Endothelial cell of coronary artery (primary cell): ENCODE measurements at places on chromosomes 13 and 19. TPM values are rescaled to one million over a fixed set of nuclear protein-coding genes. Genes with fewer than 3 reads are reported as not detected.

The ONECUT3 gene
- not detected in 2 replicates for total RNA-seq

The MBD3L3 gene
- total RNA-seq, result not detected in 2 replicates

The PCP2 gene
- not detected in 2 replicates for total RNA-seq

The NBEA gene
- 4.6 and 5.0 TPM in 2 replicates for total RNA-seq

The MAB21L1 gene
- not detected in 2 replicates for total RNA-seq

The RPS16 gene
- 106 and 208 TPM in 2 replicates for total RNA-seq

The ETV2 gene
- total RNA-seq, result 0.09 and 0.18 TPM in 2 replicates

The F2RL3 gene
- 3.1 and 5.6 TPM in 2 replicates for total RNA-seq

The PRR19 gene
- total RNA-seq, result 0.09 and 0.27 TPM in 2 replicates

The ZNF506 gene
- 0.45 and 7.1 TPM in 2 replicates for total RNA-seq

The TRMT1 gene
- total RNA-seq, result 33.3 and 38.7 TPM in 2 replicates

The ZNF610 gene
- total RNA-seq, result 1.4 and 2.1 TPM in 2 replicates

The ZNF296 gene
- 0.09 TPM in 2 replicates for total RNA-seq

The ZNF112 gene
- total RNA-seq, result 6.1 and 10.1 TPM in 2 replicates

The KCNK6 gene
- 4.0 and 7.2 TPM in 2 replicates for total RNA-seq

The ADAMTSL5 gene
- 0.18 and 1.1 TPM in 2 replicates for total RNA-seq

The HCN2 gene
- 0.63 and 2.9 TPM in 2 replicates for total RNA-seq

The IL27RA gene
- 5.9 and 8.5 TPM in 2 replicates for total RNA-seq

The GPR32 gene
- not detected in 2 replicates for total RNA-seq

The ELSPBP1 gene
- not detected in 2 replicates for total RNA-seq

The MCEMP1 gene
- total RNA-seq, result not detected in 2 replicates

The FGF22 gene
- 0.09 TPM in 1 of 2 replicates, not detected in the other for total RNA-seq

The ARL11 gene
- total RNA-seq, result 0.09 TPM in 2 replicates

The DAND5 gene
- 0.09 TPM in 1 of 2 replicates, not detected in the other for total RNA-seq

The ZNF208 gene
- total RNA-seq, result 0.38 TPM in 1 of 2 replicates, not detected in the other

The CNN1 gene
- total RNA-seq, result 2.0 and 6.9 TPM in 2 replicates

The EXOC3L2 gene
- 0.66 and 2.1 TPM in 2 replicates for total RNA-seq

The NTF4 gene
- not detected in 2 replicates for total RNA-seq

The PRTN3 gene
- not detected in 2 replicates for total RNA-seq

The LILRA6 gene
- total RNA-seq, result not detected in 2 replicates

The TBC1D4 gene
- total RNA-seq, result 37.6 and 45.3 TPM in 2 replicates

The IL4I1 gene
- total RNA-seq, result 3.2 and 3.5 TPM in 2 replicates

The CASP14 gene
- total RNA-seq, result not detected in 2 replicates

The ZNF835 gene
- total RNA-seq, result under 0.01 and 0.19 TPM in 2 replicates

The DHDH gene
- total RNA-seq, result 0.18 TPM in 1 of 2 replicates, not detected in the other

The KLC3 gene
- 0.19 TPM in 1 of 2 replicates, not detected in the other for total RNA-seq

The MIPEP gene
- 14.4 and 20.1 TPM in 2 replicates for total RNA-seq

The PLPP2 gene
- 6.1 and 20.0 TPM in 2 replicates for total RNA-seq
